ENCODE measurements at places on chromosomes 7 and 10. TPM values are rescaled to one million over a fixed set of nuclear protein-coding genes. Genes with fewer than 3 reads are reported as not detected.

The RNF148 gene
- polyA plus RNA-seq = 0.33 TPM

The TRPV6 gene
- polyA plus RNA-seq = 12.3 TPM

The UBE3C gene
- polyA plus RNA-seq = 51.9 TPM

GRCh38 chr10:24254180-24254579, 45.2 kb downstream of the KIAA1217 start:
- DNase-seq = no peak

- no peak for DNase-seq
Measured at GRCh38 chr10:99450156-99450555, 19.7 kb upstream of the GOT1 start.

- no peak for DNase-seq
Measured at GRCh38 chr10:106775127-106775526, 389.4 kb downstream of the SORCS1 start.

- DNase-seq = no peak
Measured at GRCh38 chr7:55077561-55078410, 59.0 kb downstream of the EGFR start.

- DNase-seq = no peak
Measured at GRCh38 chr7:77837275-77837674, 38.7 kb downstream of the PHTF2 start.
